ENCODE measurements at places on chromosomes 4 and X.

- DNase-seq = no peak
Measured at GRCh38 chr4:161952382-161952781, 211.4 kb downstream of the FSTL5 start.

GRCh38 chrX:71170660-71171059, 26.0 kb downstream of the NLGN3 start:
- DNase-seq = no peak

DNA sequence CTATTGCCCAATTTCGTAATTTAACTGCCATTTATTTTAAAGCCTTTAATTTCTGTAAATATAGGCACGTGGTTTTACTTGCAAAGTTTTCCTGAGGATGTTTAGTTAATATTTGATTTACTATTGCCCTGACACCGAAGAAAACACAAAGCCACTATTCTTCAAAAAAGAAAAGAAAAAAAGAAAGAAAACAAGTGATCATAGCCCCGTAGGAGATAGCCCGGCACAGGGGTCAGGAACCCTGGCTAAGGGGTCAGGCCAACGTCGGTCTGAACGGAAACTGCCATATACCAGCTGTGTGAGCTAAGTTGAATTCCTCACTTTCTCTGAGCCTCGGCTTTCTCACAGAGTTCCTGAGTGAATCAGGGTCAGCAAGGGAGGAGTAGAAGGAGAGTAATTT, 17.7 kb upstream of the LAMP2 start:
- DNase-seq = no peak

DNA sequence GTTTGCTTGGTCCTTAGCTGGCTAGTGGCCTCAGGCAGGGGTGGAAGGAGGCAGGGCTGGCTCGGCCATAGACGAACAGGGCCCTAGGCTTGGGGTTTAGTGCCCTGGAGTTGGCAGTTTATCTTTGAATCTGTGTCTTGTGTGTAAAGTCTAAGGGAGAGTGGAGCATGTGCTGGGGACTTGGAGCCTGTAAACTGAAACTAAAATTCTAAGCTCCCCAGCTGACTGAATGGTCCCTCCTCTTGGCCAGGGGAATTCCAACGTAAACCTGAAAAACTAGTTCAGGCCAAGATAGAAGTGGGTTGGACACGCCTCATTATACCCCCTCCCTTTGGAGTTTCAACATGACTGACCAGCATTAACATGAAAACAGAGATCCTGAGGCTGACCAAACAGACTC, 46.1 kb upstream of the GPR78 start:
- no peak for DNase-seq

DNA sequence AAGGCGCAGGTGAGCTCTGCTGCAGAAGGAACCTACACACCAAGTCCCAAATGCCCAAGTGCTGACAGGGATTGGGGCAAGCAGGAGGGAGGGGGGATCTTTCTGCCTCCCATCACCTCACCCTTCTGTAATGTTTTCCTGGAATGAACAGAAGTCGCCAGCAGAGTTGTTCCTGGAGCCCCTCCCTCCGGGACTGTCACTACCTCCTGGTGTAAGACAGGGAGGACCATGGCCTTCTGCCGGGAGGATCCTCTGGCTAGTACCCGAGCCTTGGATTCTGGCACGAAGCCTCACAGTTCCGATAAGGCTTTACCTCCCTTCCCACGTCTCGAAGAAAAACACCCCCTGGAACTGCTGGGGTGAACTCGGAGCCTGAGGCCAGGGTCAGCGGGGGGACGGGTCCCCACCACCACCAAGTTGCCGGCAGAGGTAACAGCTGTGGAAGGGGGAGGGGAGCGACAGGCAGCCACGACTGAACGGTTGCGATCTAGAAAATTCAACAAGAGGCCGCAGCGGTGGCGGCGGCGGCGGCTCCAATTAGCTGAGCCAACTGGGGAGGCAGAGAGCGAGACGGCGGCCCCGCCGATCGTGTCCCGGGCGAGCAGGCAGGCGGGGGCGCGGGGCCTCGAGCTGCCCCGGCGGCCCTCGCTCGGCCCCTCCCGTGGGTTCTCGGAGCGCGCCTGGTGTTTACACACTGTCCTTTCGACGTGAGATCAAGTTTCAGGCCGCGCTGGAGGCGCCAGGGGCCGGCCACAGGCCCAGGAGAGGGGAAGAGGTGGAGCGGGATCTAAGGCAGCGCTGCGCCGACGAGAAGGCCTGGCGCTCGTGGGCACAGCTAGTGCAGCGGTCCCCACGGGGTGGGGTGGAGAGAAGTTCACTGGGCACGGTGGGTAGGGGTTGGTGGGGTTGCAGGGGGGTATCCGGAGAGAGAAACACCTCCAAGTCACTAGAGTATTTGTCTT, 53.7 kb upstream of the BCOR start:
- no peak for DNase-seq

- no peak for DNase-seq
Measured at GRCh38 chr4:55439023-55439422, 43.3 kb downstream of the TMEM165 start.

DNA sequence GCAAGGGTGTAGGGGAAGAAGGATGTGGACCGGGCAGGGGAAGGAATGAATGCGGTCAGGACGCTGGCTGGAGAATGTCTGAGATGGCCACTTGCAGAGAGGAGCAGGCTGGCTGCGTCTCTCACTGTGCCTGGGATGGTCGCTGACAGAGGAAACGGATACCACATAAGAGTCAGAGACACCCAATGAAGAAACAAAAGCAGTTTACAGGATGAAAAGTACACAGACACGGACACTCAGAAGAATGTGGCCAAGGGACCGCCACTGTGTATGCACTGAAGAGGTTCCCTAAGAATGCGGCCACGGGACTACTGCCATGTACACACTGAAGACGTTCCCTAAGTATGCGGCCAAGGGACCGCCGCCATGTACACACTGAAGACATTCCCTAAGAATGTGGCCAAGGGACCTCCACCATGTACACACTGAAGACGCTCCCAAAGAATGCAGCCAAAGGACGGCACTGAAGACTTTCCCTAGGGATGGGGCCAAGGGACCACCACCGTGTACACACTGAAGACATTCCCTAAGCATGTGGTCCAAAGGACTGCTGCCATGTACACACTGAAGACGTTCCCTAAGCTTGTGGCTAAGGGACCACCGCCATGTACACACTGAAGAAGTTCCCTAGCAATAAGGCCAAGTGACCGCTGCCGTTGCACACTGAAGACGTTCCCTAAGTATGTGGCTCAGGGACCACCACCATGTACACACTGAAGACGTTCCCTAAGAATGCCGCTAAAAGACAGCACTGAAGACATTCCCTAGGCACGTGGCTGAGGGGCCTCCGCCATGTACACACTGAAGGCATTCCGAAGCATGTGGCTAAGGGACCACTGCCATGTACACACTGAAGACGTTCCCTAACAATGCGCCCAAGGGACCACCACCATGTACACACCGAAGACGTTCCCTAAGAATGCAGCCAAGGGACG, 32.2 kb downstream of the DHRSX start:
- DNase-seq = no peak

DNA sequence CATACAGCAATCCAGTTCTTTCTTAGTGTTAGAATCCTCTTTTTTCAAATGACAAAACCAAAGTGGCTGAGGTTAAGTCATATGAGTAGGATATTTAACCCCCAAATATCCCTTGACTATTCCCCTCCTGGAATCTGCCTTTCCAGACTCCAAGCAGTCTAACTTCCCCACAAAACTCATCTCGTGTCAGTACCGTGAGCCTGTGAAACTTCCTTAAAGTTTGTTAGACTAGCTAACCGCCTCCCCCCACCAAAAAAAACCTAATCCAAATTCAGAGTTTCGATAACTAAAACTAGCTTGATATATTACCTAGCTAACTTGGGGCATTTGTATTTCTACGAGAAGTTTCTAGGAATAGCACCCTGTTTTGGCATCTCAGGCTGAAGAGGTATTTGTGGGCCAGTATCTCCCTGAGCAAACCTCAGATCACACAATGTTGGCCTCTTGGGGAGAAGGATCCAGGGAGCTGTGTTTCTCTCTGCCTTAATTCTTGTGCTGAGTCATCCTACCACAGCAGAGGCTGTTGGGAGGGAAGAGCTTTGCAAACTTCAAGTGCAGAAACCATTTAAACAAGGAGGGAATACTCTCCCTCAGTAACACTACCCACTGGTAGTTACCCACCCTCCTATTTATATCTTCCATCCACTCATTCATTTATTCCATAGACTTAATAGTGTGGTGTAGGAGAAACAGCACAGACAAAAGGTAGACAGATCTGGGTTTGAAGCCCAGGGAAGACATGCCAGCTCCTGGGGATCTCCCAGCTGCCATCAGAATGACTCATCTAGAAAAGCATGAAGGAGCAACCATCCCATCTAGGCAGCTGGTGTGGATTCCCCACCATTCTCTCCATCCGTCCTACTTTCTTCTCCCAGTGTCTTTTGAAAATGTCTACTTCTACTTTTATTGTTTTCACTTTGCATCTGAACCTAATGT, 39.3 kb upstream of the TXK start:
- DNase-seq = no peak

DNA sequence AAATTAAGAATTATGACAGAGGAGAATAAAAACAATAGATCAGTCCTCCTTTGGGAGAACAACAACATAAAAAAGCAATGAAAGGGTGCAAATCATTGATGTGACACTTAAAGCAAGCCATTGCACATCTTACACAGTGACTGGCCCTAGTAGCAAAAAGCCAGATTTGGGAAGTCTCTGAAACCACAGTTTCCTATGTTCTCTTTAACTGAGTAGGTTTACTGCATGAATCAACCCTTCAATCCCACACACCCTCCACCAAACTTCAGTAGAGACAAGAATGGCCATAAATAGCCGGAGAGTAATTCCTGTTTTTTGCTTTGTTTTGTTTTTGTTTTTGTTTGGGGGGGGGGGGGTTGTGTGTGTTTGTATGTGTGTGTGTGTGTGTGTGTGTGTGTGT, 180.8 kb downstream of the VEGFC start:
- DNase-seq = no peak

DNA sequence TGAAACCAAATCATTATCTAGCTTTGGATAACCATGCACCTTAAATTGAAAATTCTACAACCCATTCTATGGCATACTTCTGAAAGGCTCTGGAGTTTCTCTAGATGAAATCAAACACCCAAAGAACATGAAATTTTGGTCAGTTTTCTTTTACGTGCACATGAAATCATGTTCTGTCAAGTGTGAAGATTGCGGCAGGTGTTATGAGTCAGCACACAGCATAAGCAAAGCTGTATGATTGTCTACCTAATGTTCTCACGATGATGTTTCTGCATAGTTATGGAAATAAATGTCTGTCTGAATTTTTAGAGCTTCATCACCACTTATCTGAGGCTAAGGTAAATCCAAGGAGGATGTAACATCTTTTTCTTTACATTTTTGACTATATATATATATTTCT, 495.3 kb downstream of the IL1RAPL1 start:
- DNase-seq = no peak

DNA sequence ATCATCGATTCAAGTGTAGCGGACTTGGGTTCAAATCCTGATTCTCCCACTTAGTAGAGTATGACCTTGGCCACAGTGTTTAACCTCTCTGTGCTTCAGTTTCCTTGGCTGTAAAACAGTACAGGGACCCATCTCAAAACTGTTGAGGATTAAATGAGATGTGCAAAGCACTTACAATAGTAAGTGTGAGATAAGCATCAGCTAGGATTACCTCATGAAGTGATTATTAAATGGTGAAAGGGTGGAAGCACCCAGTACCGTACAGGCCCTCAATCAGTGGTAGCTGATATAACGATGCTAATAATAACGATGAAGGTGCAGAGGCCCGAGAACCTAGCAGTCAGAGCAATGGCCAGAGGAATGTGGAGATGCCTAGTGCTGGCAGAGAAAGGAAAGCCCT, 45.1 kb downstream of the PRPS1 start:
- DNase-seq = no peak

GRCh38 chr4:40204507-40205258, 7.9 kb downstream of the RHOH start:
- DNase-seq = no peak

DNA sequence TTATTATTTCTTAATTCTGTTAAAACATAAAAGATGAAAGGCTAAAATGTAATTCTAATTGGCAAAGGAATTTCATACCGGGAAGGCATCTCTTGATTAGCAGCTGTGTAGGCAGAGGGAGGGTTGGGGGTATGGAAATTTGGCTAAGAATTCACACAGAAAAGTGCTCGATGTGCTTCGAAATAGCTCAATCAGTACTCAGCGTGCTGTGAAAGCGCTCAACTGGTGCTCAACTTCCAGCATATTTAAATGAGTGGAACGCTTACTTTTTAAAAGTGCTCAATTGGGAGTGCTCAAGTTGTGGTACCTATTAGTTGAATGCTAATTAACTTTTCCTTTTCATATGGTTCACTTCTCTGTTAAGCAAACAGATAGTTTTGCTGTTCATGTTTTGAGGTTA, 695.9 kb upstream of the ATOH1 start:
- no peak for DNase-seq

DNA sequence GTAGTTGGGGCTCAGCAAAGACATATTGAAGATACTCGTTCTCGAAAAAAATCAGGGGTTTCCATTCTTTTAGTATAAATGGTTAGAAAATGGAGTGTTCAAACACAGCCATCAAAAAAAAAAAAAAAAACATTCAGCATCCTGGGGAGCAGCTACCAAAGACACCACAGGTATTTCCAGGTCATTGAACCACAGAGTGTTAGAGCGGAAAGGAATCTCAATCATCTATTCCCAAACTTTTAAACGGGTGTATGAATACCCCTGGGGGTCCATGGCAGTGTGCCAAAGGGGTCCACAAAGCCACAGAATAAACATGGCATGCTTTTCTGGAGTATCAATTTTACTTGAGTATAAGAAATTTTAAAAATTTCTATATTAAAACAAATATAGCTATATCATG, 6.9 kb upstream of the FGF16 start:
- no peak for DNase-seq

DNA sequence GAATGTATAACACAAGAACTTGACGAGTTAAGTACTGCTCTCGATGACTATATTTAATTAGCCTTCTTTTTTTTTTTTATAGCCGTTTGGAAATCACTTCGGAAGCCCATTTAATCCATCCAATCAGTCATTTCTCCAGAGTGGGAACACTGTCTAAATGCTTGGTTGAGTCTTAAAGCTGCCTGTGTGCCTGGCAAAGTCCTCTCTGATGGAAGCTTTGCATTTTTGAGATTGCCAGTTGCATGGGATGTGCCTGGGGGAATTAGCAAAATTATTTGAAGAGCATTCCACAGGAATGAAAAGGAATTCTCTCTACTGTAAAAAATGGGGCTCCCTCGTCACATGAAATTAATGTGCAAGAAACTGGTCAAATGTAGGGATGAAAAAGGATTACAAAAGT, 398.8 kb upstream of the RPS6KA3 start:
- DNase-seq = no peak
